ENCODE measurements at places on chromosomes 2 and 18.

DNA sequence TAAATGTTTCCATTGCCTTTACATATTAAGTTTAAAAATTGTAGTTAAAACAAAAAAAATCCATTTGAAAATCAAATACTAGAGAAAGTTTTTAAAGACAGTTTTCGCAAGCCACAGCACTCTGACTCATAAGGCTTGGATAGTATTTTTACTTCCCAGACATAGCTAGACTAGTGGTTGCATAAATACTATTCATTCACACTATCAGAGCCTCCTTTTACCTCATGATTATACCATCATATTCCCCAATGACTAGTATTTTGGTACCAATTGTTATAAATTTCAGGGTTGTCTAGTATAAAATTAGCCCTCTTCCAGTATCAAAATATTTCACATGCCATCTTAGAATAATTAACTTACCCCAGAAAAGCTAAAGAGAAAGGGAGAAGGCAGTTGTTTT lies 393.5 kb downstream of the ERBB4 start:
- no peak for DNase-seq

DNA sequence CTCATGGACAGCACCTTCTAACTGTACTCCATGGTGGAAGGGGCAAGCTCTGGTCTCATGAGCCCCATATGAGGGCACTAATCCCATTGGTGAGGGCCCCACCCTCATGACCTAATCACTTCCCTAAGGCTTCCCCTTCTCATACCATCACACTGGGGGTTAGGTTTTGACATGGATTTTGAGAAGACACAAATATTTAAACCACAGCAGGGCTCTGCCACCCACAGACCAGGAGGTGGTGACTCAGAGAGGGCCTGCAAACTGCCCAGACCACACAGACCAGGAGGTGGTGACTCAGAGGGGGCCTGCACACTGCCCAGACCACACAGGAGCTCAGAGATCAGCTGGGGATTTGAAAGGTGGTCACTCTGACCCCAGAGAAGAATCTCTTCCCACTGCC lies 222.0 kb downstream of the KLHL29 start:
- no peak for DNase-seq

GRCh38 chr2:207330912-207331311 lies 165.2 kb upstream of the KLF7 start:
- DNase-seq: no peak

- DNase-seq: no peak
These were observed 8.6 kb upstream of the C2orf42 start for GRCh38 chr2:70199320-70199864.

- DNase-seq: no peak
These were observed 213.0 kb upstream of the HAAO start for GRCh38 chr2:43005245-43005974.

- DNase-seq: no peak
These were observed 132.1 kb downstream of the SUCLG1 start for GRCh38 chr2:84326831-84327432.

- no peak for DNase-seq
These were observed 25.7 kb upstream of the NCK2 start for GRCh38 chr2:105718846-105719481.

DNA sequence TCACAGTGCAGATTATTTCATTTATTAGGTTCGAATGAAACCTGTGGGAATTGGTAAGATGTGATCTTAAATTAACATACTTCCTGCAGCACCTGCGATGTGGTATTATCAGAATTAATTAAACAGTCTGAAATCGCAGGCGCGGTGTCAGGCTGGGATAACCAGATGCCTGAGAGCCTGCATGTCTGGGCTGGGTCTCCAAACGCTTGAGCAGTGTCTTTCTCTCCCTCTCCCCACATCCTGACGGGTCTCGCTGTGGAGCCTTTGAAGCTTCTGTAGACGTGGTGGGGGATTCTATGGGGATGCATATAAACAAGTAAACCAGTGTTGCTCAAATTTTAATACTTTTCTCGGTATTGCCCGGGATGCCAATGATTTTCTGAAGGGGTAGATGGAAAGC lies 366.2 kb upstream of the SPRED2 start:
- DNase-seq: no peak

- no peak for DNase-seq
These were observed 80.7 kb downstream of the ACSL3 start for GRCh38 chr2:222941510-222942032.

- DNase-seq: no peak
These were observed 98.4 kb downstream of the PIEZO2 start for GRCh38 chr18:11050966-11051365.

- DNase-seq: no peak
These were observed 219.5 kb downstream of the HDAC4 start for GRCh38 chr2:239181074-239181902.

DNA sequence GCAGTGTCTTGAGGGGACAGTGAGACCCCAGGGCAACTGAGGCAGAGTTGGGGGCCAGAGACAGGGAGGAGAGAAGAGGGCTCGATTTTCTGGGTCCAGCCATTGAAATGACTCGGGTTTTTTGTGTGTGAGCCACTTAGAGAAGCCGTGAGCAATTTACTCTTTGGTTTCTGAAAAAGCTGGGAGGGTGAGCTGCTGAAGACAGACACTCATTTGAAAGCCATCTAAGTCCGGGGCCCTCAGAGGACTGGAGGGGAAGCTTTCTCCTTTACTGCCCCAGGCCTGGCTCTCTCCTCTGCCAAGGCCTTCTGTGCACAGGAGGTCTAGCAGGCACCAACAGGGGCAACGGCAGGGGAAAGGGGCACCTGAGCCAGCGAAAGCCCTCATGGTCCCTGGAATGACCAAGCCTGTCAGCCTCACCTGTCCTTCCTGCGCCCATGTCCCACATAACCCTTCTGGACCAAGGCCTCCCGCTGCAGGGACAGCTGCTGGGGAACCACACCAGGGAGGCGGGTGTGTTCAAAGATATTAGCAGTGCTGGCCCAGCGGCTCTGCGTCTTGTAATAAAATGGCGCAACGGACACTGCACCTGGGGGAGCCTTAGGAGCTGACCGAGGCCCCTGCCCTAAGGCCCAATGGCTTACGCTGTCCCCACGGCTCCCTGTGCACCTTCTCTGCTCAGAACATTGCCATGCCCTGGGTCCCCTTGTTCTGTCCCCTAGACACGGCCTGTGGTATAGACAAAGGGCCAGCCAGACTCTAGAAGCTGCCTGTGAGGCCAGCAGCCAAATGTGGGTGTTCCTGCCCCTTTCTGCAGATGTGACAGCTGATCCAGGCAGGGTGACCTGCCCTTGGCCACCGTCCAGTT lies 45.8 kb downstream of the HS6ST1 start:
- no peak for DNase-seq

DNA sequence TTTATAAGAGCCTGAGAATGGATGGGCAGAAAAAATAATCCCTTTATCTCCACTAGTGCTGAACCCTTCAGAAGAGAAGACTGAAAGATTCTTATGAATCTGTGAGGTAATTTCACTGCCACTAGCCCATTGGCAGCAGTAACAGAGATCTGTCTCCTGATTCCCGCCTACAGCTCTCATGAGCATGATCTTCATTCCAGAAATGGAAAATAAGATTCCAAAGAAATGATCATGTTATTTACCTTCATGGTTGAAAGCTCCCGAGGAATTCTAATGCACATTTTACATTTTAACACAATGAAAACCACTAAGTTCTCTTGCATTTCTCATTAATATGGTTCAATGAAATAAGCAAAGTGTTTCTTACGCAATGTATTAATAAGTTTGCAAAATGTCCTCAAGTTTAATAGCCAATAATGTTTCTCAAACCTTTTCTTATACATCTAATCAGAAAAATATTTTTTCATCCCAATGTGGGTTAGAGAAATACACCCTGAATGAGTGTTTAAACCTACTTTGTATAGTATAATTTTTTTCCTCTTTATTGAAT lies 905.6 kb downstream of the TMEM182 start:
- no peak for DNase-seq

- DNase-seq: no peak
These were observed 28.2 kb downstream of the SERTAD2 start for GRCh38 chr2:64625299-64626145.

- no peak for DNase-seq
These were observed 56.7 kb downstream of the GALNT14 start for GRCh38 chr2:31081492-31081891.

GRCh38 chr2:25853038-25853638 lies 25.1 kb downstream of the ASXL2 start:
- no peak for DNase-seq

GRCh38 chr2:238525990-238526389 lies 99.3 kb downstream of the ASB1 start:
- no peak for DNase-seq

DNA sequence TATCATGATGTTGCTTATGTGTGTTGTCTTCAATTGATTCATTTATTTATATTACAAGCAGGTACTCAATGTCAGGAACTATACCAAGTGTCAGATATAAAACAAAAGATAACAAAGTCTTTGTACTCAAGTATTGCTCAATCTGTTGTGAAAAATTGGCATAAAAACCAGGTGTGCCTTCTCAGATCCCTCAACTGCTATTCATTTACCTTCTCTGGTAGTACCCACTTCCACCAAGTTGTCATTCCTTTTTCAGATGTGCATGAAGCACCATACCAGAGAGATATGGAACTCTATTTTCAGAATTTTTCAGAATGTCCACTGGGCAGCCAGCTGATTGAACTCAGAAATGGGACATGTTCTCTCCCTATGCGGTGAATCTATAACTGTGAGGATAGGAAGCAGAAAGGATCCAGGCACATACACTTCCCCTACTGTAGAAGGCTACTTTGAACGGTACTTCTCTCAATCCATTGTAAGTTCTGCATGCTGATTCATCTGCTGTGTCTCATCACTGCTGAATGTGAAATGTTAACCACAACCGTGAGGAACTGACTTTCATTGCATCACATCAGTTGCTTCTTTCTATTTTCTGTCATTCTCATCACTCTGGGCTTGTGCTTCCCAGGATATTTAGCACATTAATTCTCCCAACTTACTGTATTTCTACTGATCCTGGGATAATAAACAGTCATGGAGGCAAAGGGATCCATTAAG lies 1621.3 kb downstream of the SUCLG1 start:
- no peak for DNase-seq

- no peak for DNase-seq
These were observed 81.9 kb upstream of the SERPINE2 start for GRCh38 chr2:224120986-224121385.

DNA sequence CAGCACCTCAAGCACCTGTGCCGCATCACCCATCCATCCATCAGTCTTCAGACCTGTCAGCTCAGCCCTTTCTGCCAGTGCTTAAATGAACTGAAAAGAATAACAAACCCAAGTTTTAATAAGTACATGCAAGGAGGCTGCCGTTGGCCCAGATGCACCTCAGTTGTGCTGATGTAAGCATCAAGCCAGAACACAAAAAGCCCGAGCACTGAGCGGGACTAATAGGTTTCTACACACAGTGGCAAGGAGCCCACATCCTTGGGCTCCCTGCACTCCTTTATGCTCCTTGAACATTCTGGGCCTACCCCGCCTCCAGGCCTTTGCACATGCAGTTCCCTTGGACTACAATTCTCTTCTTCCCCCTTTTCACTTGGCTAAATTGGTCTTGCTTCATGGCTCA lies 165.6 kb downstream of the ALK start:
- no peak for DNase-seq

- no peak for DNase-seq
These were observed at the start of gene IGFBP5 for GRCh38 chr2:216695401-216695821. Gene IGFBP5, minus strand, starts transcription at chr2:216695549. Its CDS starts 774 bp downstream, at chr2:216694775.

Data from NCI-H526 treated with DMSO at 0.1 percent for 48 hours (cell line).